ENCODE measurements at places on chromosomes 1 and 21.

DNA sequence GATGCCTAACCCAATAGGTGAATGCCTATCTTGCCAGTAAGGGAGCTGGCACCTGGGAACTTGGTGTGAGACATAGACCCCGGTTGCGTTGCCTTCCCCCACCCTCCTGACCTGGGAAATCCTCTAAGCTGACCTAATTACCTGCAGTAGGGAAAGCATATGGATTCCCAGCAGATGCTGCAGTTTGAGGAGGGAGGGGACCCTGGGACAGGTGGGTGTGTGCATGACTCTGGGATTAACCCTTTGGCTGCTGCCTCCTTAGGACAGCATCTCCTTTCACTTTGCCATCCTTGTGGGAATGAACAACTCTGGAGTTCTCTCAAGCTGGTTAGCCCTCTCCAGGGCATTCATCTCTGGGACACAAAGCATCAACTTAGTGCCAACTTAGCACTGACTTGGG is 16.4 kb upstream of the NFASC start:
- no peak for DNase-seq

GRCh38 chr21:31730712-31731055 is 1.2 kb downstream of the SCAF4 start:
- DNase-seq: no peak

GRCh38 chr1:26417111-26417759 is 6.6 kb downstream of the LIN28A start:
- peak; percentile 87 for DNase-seq

GRCh38 chr1:117783606-117784396 is 145.6 kb downstream of the GDAP2 start:
- no peak for DNase-seq
